CD4-positive, alpha-beta T cell treated with Interleukin-2 at 100 ng/mL for 4 hours (primary cell): ENCODE measurements at places on chromosomes 1 and 21.

DNA sequence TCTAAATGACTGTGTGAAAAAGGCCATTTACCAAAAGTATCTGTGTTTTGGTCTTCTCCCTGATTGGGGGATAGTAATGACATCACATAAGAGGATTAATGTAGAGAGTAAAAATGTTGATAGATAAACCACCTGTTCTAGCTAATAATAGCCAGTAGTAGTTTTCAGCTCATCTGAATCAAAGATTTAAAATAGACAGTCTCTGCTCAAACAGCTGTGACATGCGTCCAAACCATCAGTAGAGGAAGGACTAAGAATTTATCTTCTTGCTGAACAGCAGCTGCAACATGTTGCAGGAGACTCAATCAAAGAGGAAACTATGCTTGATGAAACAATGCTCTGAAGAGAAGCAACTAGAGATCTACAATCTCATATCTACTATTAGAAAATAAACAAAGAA is 21.4 kb downstream of the TMPRSS15 start:
- no peak for DNase-seq

- DNase-seq, result no peak
Measured at GRCh38 chr1:207922554-207922953, 11.6 kb upstream of the CD34 start.

- no peak for DNase-seq
Measured at GRCh38 chr1:228986093-228986904, 251.0 kb downstream of the RHOU start.

GRCh38 chr21:42636520-42637266 is 16.7 kb upstream of the PDE9A start:
- DNase-seq, result no peak

- no peak for DNase-seq
Measured at GRCh38 chr1:221274373-221274772, 395.1 kb downstream of the HLX start.

- DNase-seq, result no peak
Measured at GRCh38 chr1:4416189-4416588, 238.2 kb upstream of the AJAP1 start.

- peak; percentile 35 for DNase-seq
Measured at GRCh38 chr1:15915991-15916390, 59.9 kb downstream of the ZBTB17 start.

- DNase-seq, result no peak
Measured at GRCh38 chr1:203771901-203772301, 6.9 kb downstream of the LAX1 start.

DNA sequence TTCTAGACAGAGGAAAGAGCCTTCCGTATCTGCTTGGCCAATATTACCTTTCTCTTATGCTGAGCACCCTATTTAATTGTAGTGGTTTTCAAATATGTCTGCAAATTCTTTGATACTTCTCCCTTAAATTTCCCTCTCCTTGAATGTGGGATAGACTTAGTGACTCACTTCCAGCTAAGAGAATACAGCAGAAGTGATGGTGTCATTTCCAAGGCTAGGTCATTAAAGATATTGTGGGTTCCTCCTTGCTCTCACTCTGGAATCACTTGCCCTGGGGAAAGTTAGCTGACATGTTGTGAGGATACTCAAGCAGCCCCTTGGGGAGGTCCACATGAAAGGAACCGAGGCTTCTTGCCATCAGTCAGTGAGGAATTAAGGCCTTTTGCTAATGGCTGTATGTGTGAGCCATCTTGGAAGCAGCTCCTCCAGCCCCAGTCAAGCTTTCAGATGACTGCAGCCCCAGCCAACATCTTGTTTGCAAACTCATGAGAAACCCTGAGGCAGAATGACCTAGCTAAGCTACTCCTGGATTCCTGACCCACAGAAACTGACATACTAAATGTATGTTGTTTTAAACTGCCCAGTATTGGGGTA is 8.1 kb upstream of the CITED4 start:
- DNase-seq, result no peak

DNA sequence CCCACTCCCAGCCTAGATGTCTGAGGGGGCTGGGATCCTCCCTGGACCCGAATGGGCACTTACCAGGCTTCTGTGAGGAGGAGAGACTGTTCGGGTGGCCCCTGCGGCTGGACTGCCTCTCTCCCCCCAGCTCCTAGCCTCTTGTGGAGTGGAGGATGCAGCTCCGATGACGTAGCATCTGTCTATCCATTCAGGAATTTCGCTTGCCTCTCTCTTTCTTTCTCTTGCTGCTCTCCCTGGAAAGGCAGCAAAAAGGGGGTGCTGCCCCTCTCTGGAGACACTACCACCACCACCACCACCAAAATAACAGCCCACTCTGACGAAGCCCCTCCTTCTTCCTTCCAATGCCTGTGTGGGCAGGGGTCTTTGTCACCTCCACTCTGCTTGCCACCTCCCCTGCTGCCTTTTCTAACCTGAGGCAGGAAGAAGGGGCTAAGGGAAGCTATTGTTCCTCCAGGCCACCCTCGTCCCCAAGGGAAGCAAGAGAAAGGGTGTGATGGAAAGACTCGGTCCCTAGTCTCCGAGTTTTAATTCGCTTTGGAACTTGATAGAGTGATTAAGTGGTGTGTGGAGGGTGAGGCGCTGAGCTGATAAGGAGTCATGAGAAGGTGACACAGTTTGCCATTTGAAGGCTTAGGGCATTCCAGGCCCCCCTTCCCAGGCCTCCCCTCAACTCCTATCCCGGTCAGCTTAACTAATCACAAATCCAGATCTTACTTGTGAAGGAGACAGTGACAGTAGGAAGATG is 60.5 kb downstream of the RHBG start:
- DNase-seq, result no peak

- DNase-seq, result no peak
Measured at GRCh38 chr1:115467790-115468189, 129.7 kb upstream of the NGF start.

DNA sequence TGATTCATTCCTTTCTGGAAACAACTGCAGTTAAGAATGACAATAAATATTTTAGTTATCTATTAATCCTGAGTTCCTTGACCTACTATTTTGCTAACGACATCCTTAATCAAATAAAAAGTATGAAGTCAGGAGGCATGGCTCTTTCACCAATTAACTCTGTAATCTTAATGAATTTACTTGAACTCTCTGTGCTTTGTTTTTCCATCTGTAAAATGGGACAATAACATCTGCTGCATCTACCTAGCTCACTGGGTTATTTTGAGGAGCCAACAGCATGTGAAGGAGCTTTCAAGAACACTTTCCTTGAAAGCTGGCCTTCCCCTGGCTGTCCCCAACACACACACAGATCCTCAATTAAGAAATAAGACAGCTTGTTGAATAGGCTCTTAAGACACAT is 47.9 kb downstream of the COLGALT2 start:
- no peak for DNase-seq

- DNase-seq, result no peak
Measured at GRCh38 chr1:168728473-168729404, at the start of gene DPT. Gene DPT (minus strand): TSS chr1:168729206. CDS start chr1:168729174, 32 bp downstream.

GRCh38 chr1:172940174-172940855 is 110.4 kb downstream of the TNFSF18 start:
- DNase-seq, result no peak
